ENCODE measurements at places on chromosomes 3 and 15.

DNA sequence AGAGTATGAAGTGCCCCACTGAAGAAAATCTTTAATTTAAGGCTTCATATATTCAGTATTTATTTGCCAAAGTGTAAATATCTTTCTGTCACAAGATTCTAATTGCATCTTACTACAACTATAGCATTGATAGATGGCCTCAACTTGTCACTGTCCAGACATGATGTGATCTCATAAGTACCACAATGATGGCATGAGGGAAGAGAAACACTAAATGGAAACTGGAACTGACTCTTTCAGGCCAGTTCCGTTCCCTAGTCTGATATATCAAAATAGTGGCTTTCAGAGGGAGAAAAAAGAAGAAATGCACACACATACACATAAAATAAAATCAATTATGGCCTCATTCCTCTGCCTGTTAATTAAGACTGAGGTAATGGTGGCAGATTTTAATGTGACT, 615.7 kb downstream of the TBL1XR1 start:
- no peak for DNase-seq

- DNase-seq: no peak
Observed at GRCh38 chr3:129605922-129606635, 397 bp downstream of the PLXND1 start.

- DNase-seq: peak; percentile 65
Observed at GRCh38 chr3:187987924-187988323, 166.0 kb upstream of the LPP start.

DNA sequence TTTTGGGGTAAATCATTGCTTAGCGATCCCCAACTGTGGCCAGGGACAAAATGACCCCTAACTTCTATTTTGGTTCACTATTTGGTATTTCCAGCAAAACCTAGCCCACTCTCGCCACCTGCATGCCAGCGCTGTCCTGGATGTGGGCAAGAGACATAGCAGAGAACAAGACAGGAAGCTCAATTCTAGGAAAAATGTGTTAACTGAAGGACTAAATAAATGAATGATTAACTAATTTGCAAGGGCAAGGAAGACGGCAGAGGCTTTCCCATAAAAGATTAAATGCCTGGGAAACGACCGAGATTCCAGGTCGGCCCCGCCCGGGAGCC, 408 bp downstream of the NICN1 start:
- no peak for DNase-seq

- no peak for DNase-seq
Observed at GRCh38 chr3:100603469-100603868, 5.9 kb upstream of the ADGRG7 start.

DNA sequence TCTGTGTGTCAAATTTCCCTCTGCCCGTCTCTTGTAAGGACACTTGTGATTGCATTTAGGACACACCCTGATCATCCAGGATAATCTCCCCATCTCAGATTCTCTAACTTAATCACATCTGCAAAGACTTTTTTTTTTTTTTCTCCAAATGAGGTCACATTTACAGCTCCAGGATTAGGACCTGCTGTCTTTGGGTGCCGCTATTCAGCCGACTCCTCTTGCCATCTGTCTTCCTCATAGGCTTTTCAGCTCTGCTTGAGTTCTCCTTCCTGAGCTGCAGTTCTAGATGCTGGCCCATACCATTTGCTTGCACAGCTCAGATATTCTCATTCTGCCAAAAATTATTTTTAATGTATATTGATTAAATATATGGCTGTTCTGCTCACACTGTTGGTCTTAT, 94.3 kb upstream of the TLE3 start:
- DNase-seq: no peak

DNA sequence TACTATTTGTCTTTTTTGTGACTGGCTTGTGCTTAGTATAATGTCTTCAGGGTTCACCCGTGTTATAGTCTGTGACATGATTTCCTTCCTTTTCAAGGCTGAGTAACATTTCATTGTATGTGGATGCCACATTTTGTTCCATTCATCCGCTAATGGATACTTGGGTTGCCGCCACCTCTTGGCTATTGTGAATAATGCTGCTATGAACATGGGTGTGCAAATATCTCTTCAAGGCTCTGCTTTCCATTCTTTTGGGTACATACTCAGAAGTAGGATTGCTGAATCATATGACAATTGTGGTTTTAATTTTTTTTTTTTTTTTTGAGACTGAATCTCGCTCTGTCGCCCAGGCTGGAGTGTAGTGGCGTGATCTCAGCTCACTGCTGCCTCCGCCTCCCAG, 15.4 kb downstream of the CRTC3 start:
- DNase-seq: no peak

DNA sequence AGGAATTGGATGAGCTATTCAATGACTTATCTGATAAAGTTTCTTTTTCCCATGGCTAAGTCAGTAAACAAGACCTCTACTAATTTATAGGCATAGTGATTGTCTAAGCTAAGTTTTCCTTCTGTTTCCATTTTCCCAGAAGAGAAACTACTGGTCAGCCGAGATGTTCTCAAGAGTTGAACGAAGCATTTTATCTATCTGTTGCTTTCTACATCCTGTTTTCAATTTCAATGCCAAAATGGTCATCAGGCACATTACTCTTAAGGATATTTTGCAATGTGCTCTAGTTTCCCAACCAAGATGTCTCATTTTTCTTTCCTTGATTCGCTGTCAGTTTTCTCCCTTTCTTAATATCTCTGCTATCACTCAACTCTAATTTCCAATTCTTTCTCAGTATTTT, 228.7 kb downstream of the MBNL1 start:
- no peak for DNase-seq

Measured in CD4-positive, alpha-beta T cell treated with Interleukin-4 for 1 hour (primary cell).